Caco-2 (cell line): ENCODE measurements at places on chromosomes 2 and 18.

DNA sequence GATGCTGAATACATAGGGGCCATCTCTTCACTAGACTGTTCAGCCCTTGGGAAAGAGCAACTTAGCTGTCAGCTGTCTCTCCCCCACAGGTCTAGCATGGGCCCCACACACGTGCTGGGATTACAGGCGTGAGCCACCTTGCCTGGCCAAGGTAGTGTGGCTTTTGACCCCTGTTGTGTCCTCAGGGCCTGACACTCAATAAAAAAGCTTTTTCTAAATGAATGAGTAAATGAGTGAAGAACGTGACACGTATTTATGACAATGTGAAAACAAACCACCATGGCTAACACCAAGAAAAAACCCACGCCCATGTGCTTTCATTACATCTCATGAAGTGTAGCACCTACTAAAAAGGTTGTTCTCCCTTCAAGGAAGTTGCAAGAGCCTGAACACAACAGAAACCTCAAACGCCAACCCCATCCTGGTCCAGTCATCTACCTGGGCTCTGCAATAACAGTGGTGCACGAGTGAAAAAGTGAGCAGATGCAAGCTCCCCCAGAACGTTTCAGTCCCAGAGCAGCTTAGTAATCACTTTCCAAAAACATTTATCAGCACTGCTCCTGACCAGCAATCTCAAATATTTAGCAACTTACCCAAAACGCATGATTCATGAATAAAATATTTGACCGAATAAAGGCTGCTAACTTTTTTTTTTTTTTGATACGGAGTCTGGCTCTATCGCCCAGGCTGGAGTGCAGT lies 3.4 kb downstream of the WDFY1 start:
- DNase-seq = peak; percentile 46

- no peak for DNase-seq
Measured at GRCh38 chr18:48942086-48942485, 8.7 kb downstream of the SMAD7 start.

DNA sequence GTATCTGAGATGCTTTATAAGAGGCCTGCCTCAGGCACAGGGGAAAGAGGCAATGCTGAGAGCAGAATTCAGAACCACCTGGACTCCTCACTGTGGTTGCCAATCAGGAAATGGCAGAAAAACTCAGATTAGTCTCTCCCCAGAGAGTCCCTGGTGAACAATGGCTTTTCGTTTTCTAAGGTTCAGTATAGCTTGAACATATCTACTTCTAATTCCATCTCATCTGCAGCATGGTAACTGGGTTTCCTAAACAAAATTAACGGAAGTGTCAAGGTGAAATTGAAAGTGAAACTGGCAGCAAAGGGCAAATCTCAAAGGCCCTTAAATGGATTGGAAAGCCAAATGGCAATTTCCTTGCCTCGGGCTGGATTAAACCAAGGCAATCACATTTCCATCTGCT lies 480.2 kb upstream of the ACVR2A start:
- no peak for DNase-seq

GRCh38 chr2:72920318-72921087 lies 3.2 kb downstream of the EMX1 start:
- DNase-seq = no peak
